ENCODE measurements at places on chromosomes 6 and 20. TPM values are rescaled to one million over a fixed set of nuclear protein-coding genes. Genes with fewer than 3 reads are reported as not detected.

GRCh38 chr20:56565511-56565910 is 32.5 kb downstream of the FAM209B start:
- DNase-seq, result no peak

DNA sequence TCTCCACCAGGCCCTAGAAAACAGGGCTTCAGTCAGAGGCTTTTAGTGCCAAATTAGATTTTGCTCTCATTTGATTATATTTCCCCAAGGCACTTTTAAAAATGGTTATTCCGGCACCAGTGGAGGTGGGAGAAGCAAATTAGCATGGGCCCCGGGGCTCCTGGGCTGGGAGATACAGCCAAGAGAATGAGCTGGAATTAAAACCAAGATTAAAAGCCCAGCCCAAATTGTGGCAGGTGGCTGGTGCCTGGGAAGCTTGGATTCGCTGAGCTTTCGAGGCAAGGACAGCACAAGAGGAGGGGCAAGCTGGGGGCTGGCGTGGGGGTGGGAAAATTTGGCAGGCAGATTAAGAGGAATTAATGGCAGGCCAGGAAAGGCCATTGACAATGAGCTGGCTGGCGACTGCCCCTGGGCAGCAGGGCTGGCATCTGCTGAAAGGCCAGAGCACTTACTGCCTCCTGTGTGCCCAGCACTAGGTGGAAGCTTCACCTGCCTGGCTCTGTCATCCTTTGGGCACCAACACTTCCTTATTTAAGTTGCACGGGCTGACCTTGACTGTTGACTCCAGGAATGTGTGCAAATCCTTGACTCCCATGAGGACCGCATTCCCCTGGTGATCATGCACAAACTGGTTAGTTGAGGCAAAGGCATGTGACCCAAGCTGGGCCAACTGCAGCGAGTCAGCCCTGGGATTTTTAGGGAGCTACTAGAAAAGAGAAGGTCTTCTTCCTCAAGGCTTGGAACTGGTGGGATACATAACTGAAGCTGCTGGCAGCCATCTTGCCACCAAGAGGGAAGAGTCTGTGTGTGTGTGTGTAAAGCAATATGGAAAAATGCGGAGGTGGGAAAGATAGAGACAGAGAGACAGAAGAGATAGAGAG is 76.1 kb downstream of the SULF2 start:
- no peak for DNase-seq

- no peak for DNase-seq
Measured at GRCh38 chr20:33320006-33320405, 37.0 kb downstream of the BPIFB1 start.

DNA sequence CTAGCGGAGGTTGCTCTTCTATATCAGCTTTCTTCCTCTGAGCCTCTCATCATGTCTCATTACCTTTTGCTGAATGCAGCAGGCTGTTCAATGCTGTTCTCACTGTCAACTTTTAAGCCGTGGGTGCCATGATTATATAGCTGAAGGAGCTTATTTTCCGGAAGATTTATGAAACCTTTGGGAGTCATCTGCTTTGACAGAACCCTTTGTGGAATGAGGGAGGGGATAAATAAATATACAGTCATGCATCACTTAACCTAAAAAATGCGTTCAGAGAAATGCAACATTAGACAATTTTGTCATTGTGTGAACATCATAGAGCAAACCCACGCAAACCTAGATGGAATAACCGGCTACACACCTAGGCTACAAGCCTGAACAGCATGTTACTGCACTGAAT is 102.2 kb upstream of the AKAP12 start:
- DNase-seq, result no peak

DNA sequence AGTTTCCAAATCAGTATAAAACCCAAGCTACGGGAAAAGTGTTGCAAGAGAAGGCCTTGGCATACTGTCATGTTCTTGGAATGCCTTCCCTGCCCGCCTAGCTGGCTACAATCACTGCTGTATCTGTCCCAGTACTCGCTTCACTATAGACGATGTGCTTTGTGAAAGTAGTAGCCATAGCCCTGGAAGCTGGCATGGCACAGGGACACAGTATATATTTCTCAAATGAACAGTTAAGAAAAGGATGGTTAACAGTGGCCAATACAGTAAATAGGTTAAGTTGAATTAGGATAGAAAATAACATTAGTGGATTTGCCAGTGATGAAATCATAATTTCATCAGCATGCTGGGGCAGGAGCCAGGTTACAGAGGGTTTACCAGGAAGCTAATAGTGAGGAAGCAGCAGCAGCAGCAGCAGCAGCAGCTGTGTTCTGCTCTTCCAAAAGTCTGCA is 499.3 kb downstream of the CDKAL1 start:
- no peak for DNase-seq

GRCh38 chr20:54195483-54196472 is 12.1 kb upstream of the PFDN4 start:
- DNase-seq, result no peak

- DNase-seq, result no peak
Measured at GRCh38 chr6:107618672-107619071, 128.8 kb downstream of the SOBP start.

DNA sequence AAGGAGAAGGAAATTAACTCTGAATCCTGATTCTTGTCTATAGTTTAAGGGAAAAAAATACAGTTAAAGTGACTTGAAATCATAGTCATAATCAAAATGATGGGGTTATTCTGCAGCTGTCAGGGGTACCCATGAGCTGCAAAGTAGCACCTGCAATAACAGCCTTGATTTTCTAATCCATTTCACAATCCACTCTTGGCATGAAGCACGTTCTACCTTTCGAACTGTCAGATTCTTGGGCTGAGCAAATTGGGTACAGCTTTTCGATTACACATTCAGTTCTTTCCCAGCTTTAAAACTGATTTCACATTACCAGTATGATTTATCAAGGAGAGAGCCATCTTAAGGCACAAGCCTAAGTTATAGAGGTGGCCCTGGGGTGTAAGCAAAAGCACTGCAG is 118.5 kb upstream of the DTNBP1 start:
- DNase-seq, result no peak

DNA sequence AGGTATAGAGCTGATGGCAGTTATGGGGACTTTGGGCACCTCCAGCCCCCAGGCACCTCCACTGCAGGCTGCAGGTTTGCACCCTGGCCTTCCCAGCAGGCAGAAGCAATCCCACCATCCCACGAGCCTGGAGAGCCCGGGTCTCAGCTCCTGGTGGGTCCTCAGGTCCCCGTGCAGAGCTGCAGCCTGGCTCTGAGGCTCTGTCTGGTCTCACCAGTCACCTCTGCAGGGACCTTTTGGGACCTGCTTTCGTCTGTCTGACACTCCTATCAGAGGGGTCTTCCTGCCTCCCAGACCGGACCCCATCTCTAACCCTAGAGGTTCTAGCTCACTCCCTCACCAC is 41.9 kb downstream of the FGD2 start:
- no peak for DNase-seq

The TRERF1 gene
- total RNA-seq, result 4.1 TPM

The C6orf163 gene
- 5.7 TPM for total RNA-seq
